ENCODE measurements at places on chromosomes 4 and X. TPM values are rescaled to one million over a fixed set of nuclear protein-coding genes. Genes with fewer than 3 reads are reported as not detected.

- no peak for DNase-seq
Measured at GRCh38 chr4:64911846-64912245, 502.6 kb upstream of the TECRL start.

- DNase-seq: no peak
Measured at GRCh38 chr4:142034101-142034500, 397.7 kb downstream of the IL15 start.

DNA sequence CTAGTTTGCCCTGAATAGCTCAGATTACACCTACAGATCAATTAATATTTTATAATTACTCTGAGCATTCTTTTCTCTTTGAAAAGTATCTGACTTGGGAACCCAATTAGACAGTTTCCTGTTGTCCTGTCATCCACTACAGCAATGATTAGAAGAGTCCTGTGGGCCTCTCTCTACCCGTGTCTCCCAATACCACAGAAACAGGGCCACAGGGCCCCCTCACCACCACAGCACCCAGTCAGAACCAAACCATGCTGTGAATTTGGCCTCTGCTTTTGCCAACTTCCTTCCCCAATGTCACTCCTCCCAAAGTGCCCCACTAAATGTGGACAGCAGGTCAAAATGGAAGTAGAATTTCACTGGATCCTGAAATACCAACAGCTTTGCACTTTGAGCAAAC lies 10.3 kb downstream of the USP46 start:
- DNase-seq: no peak

DNA sequence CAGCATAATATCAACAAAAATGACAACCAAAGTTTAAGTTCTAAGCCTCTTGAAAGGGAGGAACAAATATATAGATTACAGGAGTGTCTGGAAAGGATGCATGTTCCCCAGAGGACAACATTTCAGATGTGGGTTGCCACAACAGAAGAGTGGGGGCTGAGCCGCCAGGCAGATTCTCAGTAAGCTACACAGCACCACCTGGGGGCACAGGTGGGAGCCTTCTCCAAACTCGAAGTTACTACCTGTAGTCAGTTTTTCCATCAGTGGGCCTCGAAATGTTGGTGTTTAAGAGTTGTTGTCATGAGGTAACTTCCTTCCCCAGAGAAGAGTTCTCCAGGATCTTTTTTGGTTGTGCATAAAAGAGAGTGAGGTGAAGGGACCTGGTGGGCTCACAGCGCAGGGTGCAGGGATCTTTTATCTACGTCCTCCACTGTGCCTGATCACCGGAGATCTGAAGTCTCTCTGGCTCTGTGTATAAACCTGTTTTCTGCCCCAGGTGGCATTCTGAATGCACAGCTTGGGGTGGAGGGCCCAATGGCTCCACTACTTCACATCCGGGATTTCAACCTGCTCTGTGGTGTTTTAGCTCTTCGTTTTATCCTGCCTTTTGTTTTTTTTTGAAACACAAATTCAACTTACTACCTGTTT lies 58.4 kb upstream of the STS start:
- DNase-seq: no peak

GRCh38 chrX:85905851-85906250 lies 141.5 kb downstream of the CHM start:
- no peak for DNase-seq

DNA sequence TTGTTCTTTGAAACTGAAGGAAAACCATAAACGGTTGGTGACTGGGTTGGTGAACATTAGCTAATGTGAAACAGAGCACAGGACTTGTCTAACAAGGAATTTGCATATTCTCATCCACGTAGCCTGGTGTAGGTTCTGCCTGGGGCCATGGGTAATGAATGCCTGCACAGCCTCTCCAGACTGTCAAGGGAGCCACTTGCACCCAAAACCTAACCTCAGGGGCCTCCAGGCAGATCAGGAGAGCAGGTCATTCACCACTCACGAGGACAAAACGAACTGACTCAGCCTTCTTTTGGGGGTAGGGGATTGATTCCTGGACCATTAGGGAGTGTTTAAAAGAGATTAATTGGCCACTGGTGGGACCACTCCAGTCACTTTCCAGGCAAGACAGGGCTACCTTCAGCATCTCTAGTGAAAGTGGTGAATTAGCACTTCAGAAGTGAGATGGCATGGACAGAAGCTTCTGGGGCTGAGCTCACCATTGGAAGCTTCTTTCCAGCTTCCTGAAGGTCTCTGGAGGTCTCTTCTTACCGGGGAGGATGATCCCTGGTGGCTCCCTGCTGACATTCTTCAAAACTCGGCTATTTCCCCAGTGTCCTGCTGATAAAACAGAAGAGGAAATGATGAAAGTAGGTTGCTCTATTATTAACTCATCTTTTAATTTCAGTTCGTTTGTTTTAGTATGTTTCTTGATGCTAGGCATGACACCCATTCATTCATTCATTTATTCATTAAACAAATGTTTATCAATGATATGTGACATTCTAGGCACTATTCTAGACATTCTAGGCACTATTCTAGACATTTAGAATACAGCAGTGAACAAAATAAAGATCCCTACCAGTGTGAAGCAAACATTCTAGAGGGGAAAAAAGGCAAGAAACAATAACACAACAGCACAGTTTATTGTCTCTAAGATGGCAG lies 104.5 kb upstream of the LNX1 start:
- DNase-seq: no peak

DNA sequence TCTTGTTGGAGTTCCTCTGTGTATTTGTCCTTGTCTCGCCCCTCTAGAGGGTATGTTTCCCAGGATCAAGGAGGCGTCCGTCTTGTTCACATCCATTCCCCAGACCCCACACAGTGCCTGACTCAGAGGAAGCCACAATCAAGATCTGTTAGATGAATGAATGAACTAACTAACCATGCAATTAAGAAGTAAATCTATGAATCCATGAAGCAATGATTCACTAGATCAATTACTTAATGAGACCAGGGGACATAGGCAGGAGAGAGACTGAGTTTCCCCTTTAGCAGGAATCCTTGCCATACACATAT lies 11.9 kb downstream of the BLOC1S4 start:
- DNase-seq: no peak

DNA sequence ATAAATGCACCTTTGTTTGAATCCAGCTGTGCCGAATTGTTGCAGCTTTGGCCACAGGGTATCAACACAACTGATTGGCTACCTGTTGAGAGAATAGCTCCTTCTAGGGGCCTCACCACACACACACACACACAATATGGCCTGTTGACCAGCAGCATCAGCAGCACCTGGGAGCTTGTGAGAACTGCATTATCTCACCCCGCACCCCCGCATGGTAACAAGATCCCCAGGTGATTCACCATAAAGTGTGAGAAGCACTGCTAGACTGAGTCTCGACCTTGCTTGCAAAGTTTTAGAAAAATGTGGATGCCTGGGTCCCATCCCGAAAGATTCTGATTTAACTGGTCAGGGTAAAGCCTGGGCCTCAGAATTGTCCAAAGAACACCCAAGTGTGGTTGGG lies 176.9 kb upstream of the PRPS2 start:
- no peak for DNase-seq

DNA sequence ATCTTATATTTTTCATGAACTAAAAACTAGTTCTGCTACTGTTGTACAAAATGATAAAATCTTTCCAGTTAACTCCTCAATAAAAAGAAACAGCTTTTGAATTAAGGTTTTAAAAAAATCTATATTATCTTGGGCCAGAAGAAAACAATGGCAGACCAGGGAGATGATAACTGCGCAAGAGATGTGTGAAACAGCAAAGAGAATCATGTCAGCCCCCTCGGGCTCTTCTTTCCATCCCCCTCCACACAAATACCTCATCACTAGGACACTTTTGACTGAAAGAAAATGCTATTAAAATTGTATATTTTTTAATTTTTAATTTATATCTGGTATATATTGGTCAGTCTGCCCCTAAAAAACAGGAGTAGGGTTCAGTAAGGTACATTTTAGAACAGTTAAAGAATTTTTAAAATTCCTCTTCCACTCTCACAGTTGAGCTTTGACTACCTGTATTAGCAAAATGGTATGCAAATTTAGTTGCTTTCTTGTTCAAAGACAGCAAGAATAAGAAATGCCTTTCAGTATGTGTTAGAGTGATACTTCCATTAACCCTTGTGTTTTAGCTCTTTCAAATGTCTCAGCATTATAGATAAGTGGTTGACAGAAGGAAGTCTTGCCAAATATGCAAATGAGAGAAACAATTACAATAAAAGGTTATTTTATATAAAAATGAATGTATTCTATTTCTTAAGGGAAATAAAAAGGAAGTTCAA lies 36.4 kb upstream of the LCORL start:
- DNase-seq: no peak

GRCh38 chr4:111842336-111842735 lies 302.9 kb upstream of the FAM241A start:
- DNase-seq: no peak

DNA sequence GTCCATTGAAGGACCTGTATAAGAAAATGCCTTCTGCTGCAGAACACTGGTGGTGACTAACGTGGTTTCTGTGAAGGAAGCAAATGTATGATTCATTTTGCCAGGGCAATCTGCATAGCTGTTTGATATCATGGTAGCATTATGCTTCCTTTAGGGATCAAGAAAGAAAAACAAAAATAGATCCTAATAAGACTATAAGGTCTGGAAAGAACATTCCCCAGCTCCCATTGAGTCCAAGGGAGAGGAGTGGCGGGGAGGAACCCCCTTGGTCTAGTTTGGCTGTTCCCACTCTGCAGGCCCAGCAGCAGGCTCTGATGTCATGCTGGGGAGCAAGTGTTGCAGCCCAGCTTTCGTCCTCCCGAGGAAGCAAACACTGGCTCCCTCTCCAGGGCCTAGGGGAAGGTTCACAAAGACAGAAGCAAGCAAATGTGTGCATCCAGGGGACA lies 154.5 kb upstream of the GALNT7 start:
- peak; percentile 48 for DNase-seq

- no peak for DNase-seq
Measured at GRCh38 chr4:56981795-56982201, 3.1 kb downstream of the POLR2B start.

- DNase-seq: no peak
Measured at GRCh38 chrX:67613996-67614395, 70.2 kb downstream of the AR start.

DNA sequence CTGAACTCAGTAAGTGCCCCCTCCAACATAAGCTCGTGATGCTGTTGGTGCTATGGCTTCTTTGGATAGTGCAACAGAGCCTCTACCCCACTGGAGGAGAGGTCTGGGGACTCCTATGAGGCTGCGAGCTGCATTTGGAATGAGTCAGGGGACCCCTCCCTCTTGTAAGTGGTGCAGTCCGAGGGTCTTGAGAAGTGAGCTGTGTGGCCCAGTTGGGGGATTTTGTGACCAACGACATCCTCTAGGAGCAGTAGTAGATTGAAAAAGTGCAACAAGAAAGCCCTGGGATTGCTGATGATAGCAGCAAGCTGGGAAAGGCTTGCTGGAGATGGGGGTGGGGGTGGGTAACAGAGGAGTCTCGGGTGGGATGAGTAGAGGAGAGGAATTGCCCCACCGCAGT lies 3.1 kb downstream of the FRMPD3 start:
- no peak for DNase-seq

- DNase-seq: no peak
Measured at GRCh38 chr4:97507587-97508245, 635.6 kb downstream of the STPG2 start.

- DNase-seq: no peak
Measured at GRCh38 chr4:185149392-185149791, 6.3 kb downstream of the SLC25A4 start.

GRCh38 chr4:180377741-180378140 lies 1865.5 kb upstream of the TENM3 start:
- no peak for DNase-seq

GRCh38 chr4:40940317-40940741 lies 190.6 kb downstream of the NSUN7 start:
- DNase-seq: peak; percentile 83

GRCh38 chr4:41057467-41057866 lies 156.9 kb downstream of the APBB2 start:
- DNase-seq: no peak

The TIGD4 gene
- 0.19 TPM for total RNA-seq

The POU4F2 gene
- not detected for total RNA-seq

The PTPN13 gene
- total RNA-seq: 8.9 TPM

The AKAP4 gene
- not detected for total RNA-seq

The CTAG1B gene
- total RNA-seq: not detected

The STOX2 gene
- 19.1 TPM for total RNA-seq

All from right cardiac atrium (tissue), 5 donors.